Stimulated activated CD4-positive, alpha-beta T cell treated with anti-CD3 and anti-CD28 coated beads, Interleukin-1b, Interleukin-23, amount 100 ng/mL, for 48 hours (primary cell): ENCODE measurements at places on chromosomes 12 and 14.

DNA sequence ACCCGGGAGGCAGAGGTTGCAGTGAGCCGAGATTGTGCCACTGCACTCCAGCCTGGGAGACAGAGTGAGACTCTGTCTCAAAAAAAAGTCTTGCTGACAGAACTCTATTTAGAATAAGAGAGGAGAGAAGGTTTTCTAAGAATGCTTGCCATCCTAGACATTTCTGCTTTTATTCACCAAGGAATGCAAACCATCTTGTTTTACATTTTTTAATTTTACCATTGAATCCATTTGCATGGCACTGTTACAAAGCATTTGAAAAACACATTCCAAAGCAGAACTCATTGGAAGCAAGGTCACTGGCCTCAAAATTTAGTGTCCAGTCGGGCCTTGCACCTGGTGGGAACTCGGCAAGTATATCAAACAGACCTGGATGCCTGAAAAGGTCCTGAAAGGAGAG is 44.2 kb upstream of the RASSF3 start:
- DNase-seq, result no peak

DNA sequence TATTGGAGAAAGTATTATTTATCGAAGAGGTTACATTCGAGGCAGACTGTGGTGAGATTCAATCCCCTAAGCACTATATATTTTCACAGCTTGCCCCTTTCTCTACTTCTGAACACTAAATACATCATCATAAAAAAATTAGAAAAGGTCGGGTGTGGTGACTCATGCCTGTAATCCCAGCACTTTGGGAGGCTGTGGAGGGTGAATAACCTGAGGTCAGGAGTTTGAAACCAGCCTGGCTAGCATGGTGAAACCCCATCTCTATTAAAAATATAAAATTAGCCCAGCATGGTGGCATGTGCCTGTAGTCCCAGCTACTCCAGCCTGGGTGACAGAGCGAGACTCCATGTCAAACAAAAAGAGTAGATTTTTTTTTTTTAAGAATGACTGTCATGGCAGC is 70.6 kb upstream of the MYF6 start:
- no peak for DNase-seq

DNA sequence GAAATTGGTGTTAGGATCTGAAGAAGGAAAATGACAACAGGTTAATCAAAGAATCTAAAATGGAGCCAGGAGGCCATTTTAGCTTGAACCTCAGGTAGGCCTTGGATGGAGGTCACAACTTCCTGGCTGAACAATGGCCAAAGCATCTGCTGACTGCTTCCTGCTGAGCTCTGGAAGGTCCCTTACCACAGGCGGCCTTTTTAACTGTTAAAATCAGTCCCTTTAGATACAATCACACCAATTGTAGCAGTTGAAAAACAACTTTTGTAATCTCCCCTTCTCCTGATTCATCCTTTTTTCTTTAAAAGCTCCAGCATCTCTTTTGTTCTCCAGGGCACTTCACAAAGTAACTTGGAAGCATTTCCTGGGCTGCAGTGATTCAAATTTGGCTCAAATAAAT is 388.8 kb downstream of the PDZRN4 start:
- no peak for DNase-seq

GRCh38 chr12:71684081-71684480 is 1.8 kb upstream of the TMEM19 start:
- DNase-seq, result no peak

DNA sequence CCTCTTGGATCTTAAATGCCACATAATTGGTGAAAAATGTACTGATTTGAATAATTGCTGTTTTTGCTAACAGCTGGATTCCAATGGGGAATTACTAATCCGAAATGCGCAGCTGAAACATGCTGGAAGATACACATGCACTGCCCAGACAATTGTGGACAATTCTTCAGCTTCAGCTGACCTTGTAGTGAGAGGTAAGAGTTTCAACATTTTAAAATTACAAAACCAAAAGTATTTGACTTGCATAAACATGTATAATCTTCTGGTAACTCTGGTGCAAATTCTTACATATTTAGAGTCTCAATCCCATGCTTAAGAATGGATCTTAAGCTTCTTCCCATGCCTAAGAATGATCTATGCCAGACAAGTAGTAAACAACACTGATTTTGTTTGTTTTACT is 229.1 kb upstream of the PDZRN4 start:
- no peak for DNase-seq

DNA sequence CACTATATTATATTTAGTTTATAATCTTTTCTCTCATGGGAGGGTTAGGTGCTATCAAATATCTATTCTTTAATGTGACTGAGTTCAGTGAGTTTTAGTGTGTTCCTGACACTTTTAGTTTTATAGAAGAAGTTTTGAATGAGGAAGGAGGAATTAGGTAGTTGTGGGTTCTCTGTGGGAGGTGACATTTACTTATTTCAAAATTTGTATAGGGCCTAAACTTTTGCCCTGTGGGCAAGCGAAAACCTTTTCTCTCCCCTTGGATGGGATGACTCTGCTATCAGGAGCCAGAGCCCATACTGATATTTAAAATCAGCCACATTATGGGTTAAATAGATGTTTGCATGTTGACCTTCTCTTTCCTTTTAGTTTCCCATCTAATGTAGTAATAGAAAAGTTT is 43.6 kb downstream of the SPATS2 start:
- DNase-seq, result no peak

DNA sequence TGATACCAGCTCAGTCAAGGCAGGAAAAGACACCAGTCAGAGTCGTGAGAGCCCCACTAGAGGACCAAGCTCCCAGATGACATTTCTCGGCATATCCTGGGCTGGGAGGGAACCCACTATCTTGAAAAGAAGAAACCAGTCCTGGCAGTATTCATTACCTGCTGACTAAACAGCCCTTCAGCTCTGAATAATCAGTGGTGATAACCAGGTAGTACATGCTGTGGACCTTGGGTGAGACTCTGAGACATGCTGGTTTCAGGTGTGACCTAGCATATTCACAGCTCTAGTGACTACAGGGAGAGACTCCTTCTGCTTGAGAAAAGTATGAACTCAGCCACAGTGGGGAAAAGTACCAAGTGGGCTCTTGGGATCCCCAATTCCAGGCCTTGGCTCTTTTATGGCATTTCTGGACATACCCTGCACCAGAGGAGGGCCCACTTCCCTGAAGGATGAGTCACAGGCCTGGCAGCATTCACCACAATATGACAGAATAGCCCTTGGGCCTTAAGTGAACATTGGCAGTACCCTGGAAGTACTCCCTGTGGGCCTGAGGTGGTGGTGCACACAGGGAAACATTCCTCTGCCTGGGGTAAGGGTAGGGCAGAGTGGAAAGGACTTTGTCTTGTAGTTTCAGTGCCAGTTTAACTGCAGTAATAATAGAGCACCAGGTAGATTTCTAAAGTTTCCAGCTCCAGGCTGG is 82.6 kb upstream of the SLC38A4 start:
- DNase-seq, result no peak

DNA sequence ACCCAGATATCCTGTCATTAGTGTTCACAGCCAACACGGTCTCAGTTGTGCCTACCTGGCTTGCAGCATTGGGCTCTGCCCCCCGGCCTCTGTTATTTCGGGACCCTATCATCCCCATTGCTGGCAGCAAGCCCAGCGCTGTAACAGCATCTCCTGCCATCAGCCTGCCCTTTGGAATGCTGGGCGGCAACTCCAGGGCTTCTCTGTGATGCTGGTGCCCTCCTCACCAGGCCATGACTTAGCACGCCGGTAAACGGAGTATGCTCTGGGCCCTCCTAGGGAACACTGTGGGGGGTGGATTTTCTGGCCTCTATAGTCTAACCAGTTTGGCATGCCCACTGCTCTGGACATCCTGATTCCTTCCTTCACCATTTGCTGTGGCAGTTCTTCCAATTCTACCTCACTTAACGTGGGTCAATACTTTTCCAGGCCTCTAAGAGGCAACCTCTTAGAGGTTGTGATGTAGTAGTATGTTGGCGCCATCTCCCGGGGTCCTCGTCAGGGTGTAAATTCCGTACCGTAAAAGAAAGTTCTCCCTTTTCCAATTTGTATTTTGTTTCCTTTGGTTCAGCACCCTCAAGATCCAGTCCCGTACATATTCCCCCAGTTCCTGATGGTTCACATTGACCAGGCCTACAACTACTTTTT is 80.0 kb downstream of the SINHCAF start:
- DNase-seq, result no peak

- no peak for DNase-seq
Measured at GRCh38 chr12:119202544-119202943, 23.8 kb downstream of the HSPB8 start.

DNA sequence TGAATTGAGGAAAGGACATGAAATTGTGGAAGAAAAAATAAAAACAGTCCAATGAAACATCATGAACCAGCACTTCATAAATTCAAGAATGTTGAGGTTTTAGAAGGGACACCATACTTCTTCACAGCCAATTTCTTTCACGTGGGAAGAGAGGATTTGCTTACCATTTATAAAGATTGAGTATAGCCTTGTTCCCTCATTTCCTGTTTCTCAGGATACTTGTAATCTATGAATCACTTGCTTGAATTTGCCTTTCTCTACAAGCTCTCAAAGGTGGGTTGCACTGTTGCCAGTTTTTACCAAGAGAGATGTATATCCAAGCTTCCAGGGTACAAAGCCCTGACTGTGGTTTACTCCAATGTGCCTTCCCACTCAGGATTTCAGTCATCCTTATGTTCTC is 116.1 kb downstream of the DUSP6 start:
- DNase-seq, result no peak

DNA sequence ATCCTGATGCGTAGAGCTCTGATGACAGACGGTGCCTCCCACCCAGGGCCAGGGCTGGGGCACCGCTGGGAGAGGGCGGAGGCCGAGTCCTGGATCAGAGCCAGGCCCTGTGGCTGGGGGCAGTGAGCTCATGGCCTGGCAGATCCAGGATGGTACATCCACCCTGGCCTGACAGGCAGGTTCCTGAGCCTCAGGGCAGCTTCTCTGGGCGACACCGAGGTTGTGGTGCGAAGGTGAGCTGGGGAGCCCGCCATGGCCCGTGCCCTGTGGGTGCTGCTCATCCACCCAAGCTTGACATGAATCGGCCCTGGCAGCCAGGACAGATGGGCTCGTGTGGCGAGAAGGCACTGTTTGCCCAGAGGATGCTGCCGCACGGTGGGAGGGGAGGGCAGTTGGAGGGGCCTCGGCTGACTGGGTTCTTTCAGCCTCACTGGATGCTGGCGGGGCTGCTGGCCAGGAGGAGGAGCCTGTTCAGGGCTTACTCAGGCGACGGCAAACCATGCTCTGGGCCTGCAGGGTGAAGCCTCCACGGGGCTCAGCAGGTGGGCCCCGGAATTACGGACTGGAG is 16.6 kb downstream of the LRTM2 start:
- DNase-seq, result no peak

- DNase-seq, result no peak
Measured at GRCh38 chr12:92029902-92030586, 115.6 kb downstream of the BTG1 start.

GRCh38 chr12:76628745-76629144 is 69.2 kb upstream of the OSBPL8 start:
- no peak for DNase-seq

GRCh38 chr12:27291862-27292261 is 40.8 kb upstream of the BMAL2 start:
- DNase-seq, result no peak

GRCh38 chr12:67649570-67650387 is 1.2 kb downstream of the DYRK2 start:
- DNase-seq, result peak; percentile 38

- no peak for DNase-seq
Measured at GRCh38 chr12:95882080-95882479, 23.3 kb downstream of the SNRPF start.

DNA sequence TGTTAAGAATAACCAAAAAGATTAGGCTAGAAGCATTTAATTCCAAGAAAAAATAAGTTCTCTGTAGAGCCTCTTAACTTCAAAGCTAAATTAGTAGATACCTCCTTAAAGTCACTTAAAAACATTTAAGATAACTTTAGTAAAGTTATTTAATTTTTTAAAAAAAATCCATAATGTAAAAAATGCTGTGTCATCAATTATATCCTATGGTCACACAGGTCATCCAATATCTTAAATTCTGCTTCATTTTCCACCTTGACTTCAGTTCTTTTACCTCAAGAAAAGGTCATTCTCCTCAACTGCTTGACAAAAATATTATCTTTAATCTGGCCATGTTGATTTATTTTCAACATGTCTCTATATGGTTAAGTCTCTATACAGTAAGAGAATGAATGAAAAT is 274.3 kb downstream of the PRKD1 start:
- DNase-seq, result no peak

DNA sequence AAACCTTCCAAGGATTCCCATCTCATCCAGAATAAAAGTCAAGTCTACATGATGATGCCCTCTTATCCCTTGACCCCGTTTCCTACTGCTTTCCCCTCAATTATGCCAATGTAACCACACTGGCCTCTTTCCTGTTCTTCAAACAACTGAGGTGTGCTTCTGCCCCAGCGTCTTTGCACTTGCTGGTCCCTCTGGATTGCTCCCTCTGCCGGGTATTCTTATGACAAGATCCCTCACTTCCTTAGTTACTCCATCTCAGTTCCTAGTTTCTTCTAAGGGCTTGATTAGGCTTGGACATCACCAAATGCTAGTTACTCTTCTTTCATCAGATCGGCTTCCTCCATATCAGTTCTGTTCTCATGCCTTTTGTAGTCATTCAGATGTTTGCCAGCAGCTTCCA is 32.7 kb upstream of the PELI2 start:
- DNase-seq, result no peak

DNA sequence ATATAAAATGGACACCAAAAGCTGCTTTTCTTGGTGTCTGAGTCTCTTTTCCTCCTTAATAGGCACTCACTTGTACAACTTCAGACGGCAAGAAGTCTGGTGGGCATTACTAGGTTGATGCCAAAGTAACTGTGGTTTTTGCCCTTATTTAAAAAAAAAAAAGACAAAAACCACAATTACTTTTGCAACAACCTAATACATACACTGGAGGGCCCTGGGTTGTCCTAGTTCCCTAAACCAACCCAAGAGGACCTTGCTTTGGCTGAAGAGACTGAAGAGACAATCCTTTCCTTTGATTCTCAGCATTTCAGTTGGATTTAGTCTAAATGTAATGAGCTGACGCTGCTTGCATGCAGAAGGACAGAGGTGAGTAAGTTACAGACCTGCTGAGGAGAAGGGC is 16.2 kb upstream of the PLEKHG3 start:
- DNase-seq, result no peak

DNA sequence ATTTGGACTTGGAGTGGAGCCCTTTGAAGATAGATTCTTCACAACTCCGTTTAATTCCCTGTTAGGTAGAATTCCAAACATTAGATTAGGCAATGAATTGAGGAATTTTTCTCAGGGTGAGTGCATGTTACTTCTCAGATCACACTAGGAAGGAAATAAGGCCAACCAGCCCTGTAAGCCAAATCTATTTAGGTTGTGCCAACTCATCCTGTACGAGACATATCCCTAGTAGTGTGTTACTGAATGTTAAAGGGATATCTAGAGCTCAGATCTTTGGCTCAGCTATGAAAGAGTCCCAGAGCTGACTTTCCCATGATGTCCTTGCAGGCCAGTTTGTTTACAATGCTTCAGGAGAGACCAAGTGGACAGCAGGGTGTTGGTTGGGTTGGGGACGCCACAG is 45.6 kb downstream of the GPHB5 start:
- DNase-seq, result no peak

- no peak for DNase-seq
Measured at GRCh38 chr14:64411001-64411400, 22.8 kb downstream of the MTHFD1 start.

- no peak for DNase-seq
Measured at GRCh38 chr12:58811346-58811745, 109.0 kb downstream of the LRIG3 start.

- DNase-seq, result peak; percentile 78
Measured at GRCh38 chr12:47808050-47808449, 11.7 kb downstream of the HDAC7 start.
